ENCODE measurements at places on chromosomes 2 and 18.

DNA sequence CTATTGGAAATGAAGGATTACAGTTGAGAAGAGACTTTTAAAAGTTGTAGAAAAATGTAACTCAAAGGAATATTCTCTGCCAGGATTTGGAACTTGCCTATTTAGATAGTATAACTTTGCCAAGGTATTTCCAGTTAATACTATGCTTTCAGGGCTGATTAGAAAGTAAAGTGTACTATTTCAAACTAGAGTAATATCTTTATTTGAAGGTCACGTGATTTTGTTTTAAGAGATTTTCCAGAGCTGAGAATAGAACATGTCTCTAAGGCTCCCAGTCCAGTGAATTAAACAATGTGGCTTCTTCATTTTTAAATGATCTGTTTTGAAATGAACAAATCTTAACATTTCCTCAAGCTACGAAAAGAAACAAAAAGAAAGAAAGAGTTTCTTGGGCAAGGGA lies 53.9 kb downstream of the CCDC148 start:
- no peak for DNase-seq

- DNase-seq = no peak
These were observed 16.2 kb upstream of the STEAP3 start for GRCh38 chr2:119207447-119207846.

GRCh38 chr2:52135235-52135634 lies 1103.3 kb upstream of the NRXN1 start:
- no peak for DNase-seq

GRCh38 chr2:116160657-116161056 lies 1653.8 kb upstream of the DDX18 start:
- DNase-seq = no peak

GRCh38 chr2:196183172-196183473 lies 11.7 kb upstream of the STK17B start:
- no peak for DNase-seq

- DNase-seq = no peak
These were observed 2.6 kb downstream of the CHRNG start for GRCh38 chr2:232541961-232542714.

GRCh38 chr2:119326938-119327337 lies 39.7 kb downstream of the C2orf76 start:
- DNase-seq = no peak

DNA sequence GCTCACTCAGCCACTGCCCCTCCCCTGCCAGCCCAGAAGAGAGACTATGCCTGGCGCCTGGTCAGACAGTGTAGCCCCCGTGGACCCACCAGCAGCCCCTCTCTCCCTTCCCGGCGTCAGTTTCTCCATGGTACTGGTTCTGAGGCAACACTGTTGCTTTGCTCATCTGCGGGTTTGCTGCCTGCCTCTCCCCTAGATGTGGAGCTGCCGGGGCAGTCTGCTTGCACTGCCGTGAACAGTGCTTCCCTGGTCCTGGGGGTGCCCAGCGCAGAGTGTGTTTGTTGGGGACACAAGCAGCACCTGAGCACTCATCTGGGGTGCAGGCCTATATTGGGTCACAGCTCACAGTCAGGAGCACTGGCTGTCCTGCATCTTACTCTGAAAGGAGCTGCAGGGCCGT lies 309.9 kb downstream of the NDUFA10 start:
- no peak for DNase-seq

DNA sequence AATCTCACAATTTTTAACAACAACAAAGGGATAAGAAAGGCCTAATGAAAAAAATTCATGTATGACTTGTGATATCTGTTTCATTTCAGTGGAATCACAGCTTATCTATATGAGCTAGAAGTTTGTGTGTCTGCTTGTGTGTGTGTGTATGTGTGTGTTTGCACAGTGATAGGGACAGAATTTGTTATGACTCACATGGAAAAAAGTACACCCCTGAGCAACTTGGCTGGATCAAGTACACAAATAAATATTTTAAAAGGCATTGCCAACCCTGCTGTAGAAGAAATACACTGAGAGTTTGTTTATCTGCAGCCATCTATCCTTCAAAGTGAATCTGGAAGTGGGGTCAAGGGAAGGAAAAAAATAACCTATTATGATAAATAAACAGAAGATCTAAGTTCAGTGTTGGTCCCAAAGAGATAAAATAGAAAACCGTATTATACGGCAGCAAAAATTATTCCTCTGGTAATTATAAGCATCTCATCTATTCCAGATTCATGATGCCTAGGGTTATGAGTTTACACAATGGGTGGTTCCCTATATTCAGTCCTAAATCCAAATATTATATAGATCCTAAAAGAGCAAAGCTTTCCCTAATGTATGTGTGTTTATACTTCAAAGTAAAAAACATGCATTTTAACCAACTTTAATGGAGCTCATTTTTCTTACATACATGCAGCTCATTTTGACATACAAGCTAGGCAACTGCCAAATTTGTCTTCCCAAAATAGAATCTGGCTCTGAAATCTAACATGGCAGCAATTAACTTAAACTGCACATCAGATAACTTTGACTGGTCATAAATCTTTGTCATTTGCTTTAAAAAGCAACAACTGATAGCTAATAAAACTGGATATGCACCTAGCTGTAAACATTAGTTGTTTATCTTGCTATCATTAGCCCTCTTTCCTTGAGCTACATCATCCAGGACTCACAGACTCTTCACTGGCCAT lies 420.6 kb downstream of the IRS1 start:
- no peak for DNase-seq

DNA sequence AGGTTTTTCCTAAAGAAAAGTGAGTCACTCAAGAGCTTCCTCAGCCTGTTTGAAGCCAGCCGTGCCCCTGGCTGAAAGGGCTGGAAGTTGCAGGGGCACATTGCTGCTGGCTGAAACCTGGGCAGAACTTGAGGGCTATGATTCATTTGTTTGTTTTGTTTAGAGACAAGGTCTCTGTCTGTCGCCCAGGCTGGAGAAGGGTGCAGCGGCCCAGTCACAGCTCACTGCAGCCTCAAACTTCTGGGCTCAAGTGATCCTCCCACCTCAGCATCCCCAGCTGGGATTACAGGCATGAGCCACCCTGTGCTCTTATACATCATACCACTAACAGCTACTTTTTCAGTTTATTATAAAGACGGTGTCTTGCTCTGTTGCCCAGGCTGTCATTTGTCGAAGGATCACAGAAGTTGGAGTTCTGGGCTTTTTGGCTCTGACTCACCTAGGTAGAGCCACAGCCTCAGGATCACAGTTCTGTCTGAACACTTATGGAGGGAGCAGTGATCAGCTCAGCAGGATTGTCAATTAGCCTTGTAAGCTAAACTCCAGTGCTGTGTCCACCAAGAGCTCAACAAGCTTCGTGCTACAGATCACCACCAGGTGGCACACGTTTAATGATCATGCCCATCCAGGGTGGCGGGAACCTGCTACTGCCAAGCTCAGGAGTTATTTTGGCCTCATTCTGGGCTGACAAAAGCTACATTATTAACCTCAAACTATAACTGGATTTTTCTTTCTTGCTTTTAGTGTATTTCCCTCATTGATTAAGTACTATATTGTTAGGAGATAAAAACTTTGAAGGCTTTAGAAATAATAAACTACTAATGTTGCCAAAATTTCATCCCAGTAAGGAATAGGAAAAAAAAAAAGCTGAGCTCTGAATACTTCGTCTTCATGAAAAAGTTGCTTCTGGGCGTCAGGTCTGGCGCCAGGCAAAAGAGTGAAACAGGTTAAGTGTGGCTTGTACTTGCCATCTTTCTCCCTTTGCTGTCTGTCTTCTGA lies 57.9 kb downstream of the ARHGEF33 start:
- DNase-seq = peak; percentile 66

DNA sequence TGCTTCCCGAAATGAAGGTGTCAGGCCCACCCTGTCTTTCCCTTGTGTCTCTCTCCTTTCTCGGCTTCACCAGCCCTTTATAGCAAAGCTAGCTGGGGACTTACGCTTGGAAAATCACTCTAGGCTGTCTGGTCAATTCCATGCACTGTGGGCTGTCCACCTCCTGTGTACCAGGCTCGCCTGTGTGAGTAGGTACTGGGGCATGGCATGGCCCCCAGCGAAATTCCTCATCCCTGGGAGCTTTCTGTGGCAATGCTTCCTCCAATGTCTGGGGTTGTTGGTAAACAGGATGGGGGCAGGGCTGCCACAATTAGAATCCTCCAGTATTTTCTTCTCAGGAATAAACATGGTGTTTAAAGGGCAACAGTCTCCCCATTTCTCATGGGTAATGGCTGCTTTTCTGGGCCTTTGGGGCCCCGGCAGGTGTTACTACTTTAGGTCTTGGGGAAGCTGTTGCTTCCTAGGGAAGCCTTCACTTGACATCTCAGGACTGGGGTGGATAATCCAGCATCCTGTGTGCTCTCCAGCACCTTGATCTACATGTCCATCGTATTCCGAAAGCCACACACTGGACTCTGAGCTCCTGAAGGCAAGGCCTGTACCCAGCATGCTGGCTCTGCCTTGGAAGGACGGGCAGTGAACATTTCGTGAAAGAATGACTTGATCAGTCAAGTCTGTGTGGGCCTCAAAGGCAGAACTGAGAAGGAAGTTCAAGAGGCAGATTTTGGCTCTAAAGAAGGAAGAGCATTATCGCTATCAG lies 21.1 kb downstream of the RHOB start:
- no peak for DNase-seq

GRCh38 chr18:66558773-66559172 lies 45.1 kb downstream of the CDH19 start:
- DNase-seq = no peak

DNA sequence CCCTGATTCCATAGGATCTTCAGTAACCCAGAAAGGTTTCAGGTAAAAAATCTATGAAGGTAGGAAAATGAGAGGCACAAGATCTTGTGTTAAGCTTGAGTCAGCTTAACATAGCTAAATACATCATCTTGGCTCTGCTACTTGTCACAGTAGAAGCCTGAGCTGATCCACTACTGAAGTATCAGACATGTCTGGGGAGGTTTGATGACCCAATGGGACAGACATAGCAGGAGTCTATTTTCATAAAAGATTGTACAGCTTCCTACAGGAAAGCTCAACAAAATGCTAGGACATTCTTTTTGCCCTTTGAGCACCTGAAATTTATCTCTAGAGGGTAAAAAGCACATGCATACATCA lies 84.3 kb upstream of the FSHR start:
- no peak for DNase-seq

DNA sequence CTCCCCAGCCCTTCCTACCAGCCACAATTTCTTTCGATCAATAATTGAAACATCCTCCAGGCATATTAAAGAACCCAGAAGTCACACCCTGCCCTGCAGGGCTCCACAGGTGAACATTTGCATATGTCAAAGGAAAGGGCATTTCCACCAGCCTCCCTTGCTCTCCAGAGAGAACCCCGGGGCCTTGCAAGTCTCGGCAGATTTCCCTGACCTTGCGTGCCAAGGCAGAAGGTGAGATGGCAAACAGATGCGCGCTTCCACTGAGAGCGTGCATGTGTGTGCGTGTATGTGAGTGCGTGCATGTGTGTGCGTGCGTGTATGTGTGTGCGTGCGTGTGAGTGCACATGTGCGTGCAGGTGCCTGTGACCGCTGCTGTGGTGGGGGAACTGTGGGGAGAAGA lies 120.3 kb downstream of the INO80D start:
- no peak for DNase-seq

GRCh38 chr18:35144698-35145097 lies 96.1 kb upstream of the ZNF397 start:
- no peak for DNase-seq

DNA sequence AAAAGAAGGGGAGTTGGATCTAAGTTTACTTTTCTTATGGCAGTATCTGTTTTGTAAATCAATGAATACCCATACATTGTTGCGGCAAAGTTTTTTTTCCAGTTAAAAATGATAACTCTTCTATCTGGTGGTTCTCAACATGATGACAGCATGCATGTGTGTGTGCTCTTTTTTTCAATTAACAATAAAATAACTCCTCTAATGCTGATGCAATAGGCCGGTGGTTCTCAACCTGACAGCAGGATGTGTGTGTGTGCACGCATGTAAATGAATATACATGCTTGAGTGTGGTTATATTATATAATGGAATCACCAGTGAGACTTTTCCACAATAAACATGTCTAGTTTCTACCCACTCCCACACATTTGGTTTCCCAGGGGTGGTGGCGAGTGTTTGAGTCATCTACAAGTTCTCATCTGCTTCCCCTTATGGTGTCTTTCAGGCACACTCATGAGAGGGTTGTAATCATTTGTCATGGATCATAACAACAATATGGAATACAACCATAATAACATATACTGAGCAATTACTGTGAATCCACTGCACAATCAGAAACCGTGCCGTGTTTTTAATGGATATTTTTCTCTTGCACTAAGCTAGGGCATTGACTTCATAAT lies 31.2 kb downstream of the PARD3B start:
- DNase-seq = no peak

DNA sequence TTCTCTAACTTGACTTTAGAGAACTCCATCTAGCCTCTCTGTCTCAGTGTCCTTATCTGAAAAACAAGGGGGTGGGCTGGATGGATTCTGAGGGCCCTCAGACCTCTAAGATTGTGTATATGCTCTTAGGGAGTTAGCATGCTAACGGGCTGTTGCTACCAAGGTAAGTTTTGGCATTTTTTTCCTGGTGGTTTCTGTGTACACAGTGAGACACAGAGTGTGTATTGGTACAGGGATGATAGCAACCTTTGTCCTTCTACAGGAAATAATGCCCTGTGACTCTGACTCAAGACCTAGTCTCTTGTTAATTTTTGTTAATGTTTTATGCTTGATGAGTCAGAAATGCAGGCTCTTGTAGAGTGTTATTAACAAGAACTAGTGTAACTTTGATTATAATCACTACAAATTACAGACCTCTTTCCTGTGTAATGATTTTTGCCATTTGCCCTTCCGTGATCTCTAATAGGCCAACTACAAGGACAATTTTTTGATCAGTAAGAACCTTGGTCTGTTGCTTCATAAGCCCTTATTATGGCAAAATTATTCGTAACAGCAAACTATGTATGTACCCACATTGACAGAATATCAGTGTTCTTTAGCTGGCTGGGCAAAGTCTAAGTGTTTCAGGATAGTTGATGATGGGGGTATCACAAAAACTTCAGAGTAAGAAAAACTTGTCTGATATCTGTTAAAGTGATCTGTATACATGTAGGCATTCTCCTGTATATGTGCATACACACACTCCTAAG lies 89.7 kb downstream of the SPTBN1 start:
- no peak for DNase-seq

GRCh38 chr2:165567273-165567672 lies 97.8 kb downstream of the CSRNP3 start:
- no peak for DNase-seq

GRCh38 chr18:8800445-8800844 lies 95.1 kb downstream of the MTCL1 start:
- no peak for DNase-seq

- DNase-seq = no peak
These were observed 35.6 kb downstream of the GLI2 start for GRCh38 chr2:120771111-120771780.

GRCh38 chr18:60664736-60665135 lies 292.2 kb upstream of the MC4R start:
- DNase-seq = no peak

DNA sequence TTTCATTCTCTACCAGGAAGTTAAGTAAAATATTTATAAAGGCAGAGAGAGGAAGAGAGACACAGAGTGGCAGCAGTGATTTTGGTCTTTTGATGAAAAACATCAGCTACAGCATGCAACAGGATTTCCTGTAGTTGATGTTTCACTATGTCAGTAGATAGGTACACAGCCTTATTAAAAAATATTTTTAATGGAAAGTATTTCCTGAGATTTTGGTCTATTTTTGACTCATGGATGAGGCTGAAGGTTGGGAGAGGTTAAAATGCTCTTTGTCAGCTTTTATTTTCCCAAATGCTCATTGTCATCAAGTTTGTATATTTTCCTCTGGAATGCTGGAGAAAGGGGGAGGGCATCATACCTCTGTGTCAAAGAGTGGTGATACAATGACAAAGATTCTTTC lies 1112.5 kb downstream of the CBLN2 start:
- no peak for DNase-seq

- DNase-seq = no peak
These were observed 28.7 kb upstream of the KCNF1 start for GRCh38 chr2:10883066-10883465.

Measured in CD4-positive, alpha-beta T cell (primary cell).